ENCODE measurements at places on chromosomes 1 and 21.

DNA sequence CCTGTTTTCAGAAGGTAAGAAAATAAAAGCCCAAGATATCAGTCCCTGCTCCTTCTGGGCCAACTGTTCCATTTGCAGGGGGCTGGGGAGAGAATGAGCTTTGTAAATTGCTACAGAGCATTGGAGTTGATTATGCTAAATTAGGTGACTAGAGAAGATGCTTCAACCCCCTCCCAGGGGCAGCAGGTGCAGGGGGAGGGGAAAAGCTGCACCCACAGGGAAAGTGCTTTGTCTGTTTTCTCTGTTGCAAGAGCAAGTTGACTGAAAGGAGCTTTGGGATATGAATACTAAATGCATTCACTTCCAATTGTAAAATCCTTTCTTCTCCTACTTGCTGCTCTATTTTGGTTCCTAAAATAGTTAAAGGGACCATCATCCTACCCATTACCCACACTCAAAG is 16.5 kb upstream of the PIGM start:
- no peak for DNase-seq

DNA sequence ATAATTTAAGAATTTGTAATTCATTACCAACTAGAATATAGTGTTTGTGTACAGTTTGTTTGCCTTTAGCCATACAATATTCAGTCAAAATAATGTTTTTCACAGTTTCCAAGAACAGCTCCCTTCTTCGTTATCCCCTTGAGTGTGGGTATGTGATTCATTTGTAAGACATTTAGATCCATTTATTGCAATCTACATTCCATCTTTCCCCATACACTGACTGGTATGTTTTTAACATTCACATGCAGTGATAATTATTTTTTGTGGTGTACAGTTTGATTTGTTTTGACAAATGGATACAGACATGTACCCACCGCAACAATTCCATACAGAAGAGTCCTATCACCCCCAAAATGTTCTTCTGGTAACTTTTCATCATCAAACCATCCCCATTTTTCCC is 589.1 kb upstream of the ADAMTS5 start:
- no peak for DNase-seq

DNA sequence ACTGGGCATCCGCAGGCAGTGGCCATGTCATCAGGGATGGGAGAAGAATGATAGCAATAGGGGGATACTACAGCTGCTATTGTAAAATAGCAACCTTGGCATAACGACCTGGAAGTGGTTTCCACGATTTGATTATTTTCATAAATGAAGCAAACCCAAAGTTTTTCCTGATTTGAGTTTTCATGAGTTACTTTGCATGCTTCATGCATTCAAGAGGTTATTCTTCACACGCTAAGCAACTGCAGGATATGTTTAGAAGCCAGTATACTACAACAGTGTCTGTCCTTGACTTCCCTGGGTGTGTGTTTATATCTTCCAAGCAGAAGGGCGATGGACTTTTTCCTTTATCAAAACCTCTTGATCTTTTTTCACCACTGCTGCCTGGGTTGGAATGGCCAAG is 281.1 kb upstream of the DUSP10 start:
- DNase-seq = no peak

DNA sequence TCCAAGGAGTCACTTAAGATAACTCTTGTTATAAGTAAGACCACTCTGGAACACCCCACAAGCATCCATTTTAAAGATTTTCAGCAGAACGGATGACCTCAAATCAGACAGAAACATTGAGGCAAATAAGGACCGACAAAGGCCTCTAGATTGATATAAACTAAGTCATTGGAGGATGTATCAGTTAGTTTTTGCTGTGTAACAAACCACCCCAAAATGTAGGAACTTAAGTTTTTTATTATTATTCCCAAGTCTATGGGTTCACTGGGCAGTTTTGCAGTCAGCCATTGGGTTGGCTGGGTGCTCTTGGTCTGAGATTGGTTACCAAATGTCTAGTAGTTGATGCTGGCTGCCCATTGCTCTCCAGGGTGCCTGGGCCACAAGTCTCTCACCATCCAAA is 311.8 kb downstream of the SIPA1L2 start:
- DNase-seq = no peak

GRCh38 chr1:193115629-193116227 is 6.1 kb upstream of the CDC73 start:
- peak; percentile 99 for DNase-seq

DNA sequence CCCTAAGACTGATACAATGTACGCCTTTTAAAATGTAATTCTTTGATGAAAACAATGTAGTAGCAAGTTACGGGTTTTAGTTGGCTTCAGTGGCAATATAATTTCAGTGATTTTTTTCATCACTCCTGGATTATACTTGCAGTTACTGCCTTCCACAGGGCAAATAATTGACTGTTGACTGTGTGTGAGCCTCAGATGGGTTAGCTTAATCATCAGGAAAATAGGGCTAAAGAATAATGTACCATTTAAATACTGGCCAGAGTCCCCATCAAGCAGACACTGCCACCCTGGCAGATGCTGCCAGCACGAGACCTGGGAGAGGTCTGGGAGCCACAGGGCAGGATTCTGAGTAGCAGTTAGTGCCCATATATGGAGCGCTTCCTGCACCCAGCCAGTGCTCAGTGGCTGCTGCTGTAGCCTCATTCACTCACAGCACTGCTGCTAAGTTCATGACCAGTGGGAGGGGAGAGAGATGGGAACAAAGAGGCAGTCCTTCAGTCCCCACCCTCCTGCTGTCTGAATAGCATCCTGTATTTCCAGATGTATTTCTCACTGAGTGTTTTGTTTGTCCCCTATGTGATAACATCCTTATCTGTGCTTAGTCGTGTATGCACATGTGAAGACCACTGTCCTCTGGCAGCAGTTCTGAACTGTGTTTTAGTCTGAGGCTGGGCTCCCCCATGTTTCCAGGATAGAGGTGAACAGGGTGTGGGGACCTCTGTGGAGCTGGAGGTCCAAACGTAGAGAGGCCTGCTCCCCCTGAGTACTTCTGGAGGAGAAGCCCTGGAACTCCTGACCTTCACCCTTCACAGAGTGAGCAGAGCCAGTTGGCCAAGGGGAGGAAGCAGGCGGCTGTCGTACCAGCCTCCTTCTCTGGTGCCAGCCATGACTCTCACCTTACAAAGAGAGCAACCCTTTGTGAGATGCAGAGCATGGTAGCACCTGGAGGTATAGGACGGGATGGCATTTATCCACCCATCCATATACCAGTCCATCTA is 80.4 kb downstream of the ADARB1 start:
- DNase-seq = peak; percentile 15

- peak; percentile 85 for DNase-seq
Measured at GRCh38 chr1:178273707-178274410, 180.0 kb downstream of the RASAL2 start.

DNA sequence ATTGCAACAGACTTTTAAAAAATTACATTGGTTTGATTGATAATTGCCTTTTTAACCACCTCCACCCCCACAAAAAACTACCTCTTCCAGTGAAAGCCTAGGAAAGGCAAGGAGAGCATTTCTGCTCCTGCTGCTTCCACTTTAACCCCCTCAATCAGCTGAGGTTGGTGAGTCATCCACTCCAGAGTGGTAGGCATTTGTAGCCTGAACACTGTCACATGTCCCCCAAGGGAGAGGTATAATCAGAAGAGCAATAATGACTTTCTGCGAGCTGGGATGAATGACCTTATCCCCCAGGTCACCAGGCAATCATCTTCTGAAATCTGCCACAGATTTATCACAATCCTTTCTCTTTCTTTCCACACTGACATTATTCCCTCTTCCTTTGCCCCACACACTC is 126.6 kb upstream of the CAMK1G start:
- DNase-seq = no peak

GRCh38 chr21:34148419-34148804 is 75.0 kb downstream of the MRPS6 start:
- no peak for DNase-seq

DNA sequence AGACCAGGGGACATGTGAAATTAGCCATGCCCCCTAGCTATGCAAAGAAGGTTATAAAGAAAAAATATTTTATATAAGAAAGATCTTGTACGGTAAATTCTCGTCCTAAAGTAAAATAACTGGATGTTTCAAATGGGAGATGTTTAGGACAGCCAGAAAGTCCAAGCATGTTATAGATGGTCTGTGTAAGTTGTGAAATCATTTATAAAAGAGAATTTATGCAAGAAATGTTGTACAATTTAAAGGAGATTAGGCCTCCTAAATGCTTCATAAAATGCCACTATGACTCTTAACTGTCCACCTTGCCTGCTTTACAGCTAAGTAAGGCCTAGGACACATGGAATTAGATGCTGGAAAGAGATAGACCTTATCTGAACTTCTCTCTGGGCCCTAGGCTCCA is 118.1 kb upstream of the POGK start:
- DNase-seq = no peak

DNA sequence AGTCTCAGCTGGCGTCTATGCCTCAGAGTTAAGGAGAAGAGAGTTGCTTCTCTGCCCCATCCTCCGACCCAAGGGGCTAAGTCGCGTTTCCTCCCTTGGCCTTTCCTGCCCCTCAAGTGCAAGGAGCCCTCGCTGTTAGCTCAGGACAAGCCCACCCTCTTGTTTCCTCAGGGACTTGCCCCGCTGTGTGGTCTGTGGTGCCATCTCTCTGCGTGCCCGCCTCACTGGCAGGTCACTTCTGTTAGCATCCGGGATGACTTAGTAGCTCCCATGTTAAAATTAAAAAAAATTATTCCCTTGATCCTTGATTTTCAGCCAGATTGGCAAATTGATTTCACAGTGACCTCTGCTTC is 96.5 kb downstream of the PCBP3 start:
- DNase-seq = no peak

- no peak for DNase-seq
Measured at GRCh38 chr1:24212376-24212775, 25.3 kb upstream of the IFNLR1 start.

DNA sequence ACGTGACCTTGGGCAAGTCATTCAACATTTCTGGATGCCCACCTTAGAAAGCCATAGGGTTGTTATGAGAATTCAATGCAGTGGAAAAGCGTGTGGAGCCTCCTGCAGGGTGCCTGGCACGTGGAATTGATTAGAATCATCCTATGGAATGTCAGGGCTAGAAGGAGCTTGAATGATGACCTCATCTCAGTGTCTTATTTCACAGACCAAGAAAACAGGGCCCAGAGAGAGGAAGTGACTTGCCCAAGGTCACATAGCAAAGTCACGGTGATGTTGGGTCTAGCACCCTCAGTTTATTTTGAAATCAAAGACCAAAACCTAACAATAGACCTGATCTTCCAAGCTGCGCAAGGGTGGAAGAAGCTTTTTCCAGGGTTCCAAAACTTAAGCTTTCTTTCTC is 6.0 kb downstream of the TRABD2B start:
- no peak for DNase-seq

- DNase-seq = no peak
Measured at GRCh38 chr1:200992382-200993048, 31.0 kb downstream of the KIF21B start.

- no peak for DNase-seq
Measured at GRCh38 chr1:153670257-153670858, 435 bp downstream of the ILF2 start.

GRCh38 chr1:171965777-171966176 is 124.5 kb downstream of the DNM3 start:
- no peak for DNase-seq

DNA sequence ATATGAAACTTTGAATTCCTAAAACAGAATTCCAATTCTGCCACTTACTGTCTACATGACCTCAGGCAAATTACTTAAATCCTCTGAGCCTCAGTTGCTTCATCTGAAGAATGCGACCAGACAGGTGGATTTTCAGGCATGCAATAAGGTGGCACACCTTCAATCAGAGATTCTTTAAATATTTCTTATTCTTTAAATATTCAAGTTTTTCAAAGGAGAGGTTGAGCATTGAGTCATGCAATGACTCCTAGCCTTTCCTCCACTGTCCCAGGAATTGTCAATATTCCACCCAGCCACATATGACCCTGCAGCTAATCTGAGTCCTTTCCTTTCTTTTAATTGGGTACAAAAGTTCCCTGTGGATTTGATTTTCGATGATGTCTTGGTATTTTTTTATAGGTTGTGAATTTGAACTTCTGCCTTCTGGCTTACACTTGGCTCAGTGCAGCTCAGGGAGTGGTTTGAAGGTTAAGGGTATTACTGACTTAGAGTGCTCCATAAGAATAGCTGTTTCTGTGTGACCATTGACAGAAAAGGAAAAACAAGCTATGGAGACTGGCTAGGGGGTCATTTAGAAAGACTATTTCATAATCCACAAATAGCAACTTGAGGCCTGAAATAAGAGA is 52.2 kb upstream of the PRDX6 start:
- DNase-seq = no peak

GRCh38 chr1:52520148-52520547 is 32.7 kb downstream of the TUT4 start:
- DNase-seq = no peak

DNA sequence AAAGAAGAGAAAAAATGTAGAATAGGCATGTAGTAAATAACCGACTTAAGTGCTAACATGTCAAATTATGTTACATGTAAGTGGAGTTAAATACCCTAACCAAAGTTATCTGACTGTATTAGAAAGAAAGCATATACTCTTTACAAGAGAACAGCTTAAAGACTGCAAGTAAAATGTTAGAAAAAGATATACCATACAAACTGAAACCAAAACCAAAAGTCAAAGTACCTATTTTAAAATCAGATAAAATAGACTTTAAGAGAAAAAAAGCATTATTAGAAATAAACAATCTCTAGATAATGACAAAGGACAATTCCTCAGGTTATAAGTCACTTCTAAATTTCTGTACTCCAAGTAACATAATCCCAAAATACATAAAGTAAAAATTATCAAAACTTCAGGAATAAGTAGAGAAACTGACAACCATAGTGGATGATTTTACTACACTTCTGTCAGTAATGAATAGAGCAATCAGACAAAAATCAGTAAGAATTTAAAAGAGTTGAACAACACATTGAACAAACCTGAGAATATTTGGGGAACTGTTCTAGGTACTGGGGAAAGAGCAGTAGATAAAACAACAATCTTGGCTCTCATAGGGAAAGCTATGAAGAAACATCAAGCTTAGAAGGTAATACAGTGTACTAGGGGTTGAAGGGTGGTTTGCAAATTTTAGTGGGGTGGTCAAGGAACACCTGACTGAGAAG is 127.3 kb downstream of the TBX19 start:
- DNase-seq = no peak

GRCh38 chr1:66140072-66140471 is 347.4 kb downstream of the PDE4B start:
- DNase-seq = no peak

- no peak for DNase-seq
Measured at GRCh38 chr1:200427744-200428143, 17.9 kb upstream of the ZNF281 start.

Measured in ACHN (cell line).